Activated CD4-positive, alpha-beta memory T cell treated with anti-CD3 and anti-CD28 coated beads, Interleukin-2, amount 10 ng/mL, durations not matched to agents 7 days and 5 days (primary cell): ENCODE measurements at places on chromosomes 2 and 18.

- no peak for DNase-seq
These were observed 85.9 kb downstream of the FEZ2 start for GRCh38 chr2:36511858-36512603.

- no peak for DNase-seq
These were observed 81.9 kb downstream of the WDSUB1 start for GRCh38 chr2:159204381-159205144.

GRCh38 chr2:229348128-229348527 is 77.0 kb upstream of the PID1 start:
- no peak for DNase-seq

GRCh38 chr2:152127628-152128027 is 28.8 kb upstream of the CACNB4 start:
- DNase-seq = no peak

DNA sequence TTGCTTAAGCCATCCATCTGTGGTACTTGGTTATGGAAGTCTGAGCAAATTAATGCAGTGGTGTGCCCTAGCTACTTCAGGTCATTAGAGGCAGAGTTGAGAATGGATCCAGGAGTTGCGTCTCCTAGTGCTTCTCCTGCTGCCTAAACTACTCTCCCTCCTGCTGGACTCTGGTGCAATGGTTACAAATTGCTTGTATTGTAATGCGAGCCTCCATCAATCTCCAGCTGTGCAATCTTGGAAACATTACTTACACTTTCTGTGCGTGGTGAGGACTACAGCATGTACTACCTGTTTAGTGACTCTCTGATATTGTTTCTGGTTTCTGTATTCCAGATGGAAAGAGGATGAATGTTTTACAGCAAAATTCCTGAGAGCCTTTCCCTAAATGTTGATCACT is 119.0 kb upstream of the CYRIA start:
- no peak for DNase-seq

DNA sequence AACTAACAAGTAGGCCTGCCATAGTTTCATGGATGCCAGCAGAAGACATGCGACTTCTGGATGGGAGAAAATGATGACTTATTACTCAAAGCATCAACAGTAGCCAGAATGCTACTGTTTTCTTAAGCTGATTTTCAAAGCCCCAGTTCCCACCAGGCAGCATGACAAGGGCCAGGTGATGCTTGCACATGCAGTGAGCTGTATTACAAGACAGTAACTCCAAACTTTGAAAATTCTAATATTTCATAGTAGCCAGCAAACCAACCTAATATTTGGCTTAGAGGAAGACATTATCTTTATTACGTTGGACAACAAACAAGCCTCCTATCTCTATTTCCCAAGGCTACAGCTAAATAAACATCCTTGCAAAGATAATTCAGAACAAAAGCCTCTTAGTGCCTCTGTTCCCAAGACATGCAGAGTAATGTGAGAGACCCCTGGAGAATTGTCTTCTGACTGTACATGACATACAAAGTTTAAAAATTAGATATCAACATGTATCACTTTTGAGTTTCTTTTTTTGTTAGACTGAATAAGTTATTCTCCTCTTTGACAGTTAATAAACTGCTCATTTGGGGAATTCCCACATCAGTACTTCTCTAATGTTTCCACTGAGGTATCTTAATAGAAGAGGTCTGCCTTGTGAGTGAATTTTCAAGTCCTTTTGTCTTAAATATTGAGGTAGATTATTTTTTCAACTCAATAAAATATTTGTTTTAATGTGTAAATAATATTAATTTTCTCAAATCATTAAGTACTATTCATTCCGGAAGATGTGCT is 367.6 kb upstream of the CWC22 start:
- no peak for DNase-seq

DNA sequence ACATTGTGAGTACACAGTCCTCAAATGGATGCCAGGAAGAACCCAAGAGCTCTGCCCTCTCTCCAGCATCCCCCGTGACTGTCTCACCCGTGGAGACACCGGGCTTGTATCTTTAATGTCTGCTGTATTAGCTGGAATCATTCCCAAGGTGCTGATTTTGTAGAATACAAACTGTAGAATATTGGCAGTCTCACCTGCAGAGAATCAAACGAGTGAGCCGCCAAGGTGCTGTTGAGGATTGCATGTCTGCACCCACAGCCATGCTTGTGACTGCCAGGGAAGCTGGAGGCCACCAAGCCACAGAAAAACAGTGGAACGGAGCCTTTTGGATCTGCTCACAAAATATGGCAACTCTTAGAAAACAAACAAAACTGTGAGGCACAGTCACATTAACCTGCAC is 37.5 kb downstream of the TMEM18 start:
- no peak for DNase-seq

DNA sequence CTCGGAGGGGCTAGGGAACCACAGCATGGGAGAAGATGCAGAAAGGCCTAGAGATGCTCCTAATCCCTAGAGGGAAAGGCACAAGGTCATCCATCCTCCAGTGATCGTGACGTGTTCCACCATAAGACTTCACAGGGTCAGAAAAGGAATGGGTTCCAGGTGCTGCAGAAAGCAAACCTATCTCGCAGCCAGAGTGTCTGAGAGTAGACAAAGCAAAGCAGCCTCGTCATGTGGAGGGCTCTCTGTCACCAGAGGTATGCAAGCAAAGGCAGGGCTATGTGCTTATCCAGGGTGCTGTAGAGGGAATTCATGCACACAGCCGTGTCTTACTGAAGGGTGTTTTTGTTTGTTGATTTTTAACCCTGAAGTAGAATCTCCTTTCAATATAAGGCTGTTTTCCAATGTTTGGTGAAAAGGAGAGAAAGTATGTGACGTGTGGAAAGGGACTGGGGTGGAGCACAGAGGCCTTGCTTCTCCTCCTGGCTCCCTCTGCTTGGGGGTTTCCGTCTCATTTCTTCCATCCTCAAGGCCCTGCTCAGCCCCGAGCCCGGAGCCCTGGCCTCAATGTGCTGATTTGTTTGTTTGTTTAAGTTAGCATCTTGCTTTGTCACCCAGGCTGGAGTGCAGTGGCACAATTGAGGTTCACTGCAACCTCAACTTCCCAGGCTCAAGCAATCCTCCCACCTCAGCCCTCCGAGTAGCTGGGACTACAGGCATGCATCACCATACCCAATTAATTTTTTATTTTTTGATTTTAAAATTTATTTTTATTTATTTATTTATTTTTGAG is 3.0 kb downstream of the GPR55 start:
- DNase-seq = no peak

DNA sequence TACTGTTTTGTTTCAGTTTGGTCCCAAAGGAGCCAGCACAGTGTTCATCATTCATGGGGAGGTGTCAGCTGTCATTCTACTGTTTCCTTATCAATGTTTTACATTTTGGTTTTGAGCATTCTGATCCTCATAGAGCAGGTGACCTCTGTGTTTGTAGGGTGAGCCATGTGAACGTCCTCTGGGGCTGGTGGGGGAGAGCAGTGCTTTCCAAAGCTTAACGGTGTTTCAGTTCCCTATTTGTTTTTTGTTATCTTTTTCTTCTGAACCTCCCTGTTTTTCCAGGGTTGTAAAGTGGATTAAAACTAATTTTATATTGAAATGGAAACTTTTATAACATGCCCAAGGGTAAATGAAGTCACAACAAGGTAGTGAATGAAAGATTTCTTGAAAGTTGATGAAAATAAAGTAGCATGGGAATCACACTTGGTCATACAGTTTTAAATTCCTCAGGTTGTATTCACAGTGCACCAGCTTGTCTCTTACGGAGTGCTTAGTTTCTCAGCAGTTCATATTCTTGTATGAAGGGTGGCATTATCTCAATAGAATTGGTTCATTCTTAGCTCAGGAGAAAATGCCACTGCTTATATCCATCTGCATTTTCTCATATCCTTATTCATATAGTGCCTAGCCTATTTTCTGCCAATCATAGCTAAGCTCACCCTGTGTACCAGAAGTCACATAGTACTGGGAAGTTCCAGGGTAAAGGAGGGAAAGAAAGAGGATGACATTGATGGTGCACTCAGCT is 54.5 kb downstream of the MAP4K4 start:
- no peak for DNase-seq

DNA sequence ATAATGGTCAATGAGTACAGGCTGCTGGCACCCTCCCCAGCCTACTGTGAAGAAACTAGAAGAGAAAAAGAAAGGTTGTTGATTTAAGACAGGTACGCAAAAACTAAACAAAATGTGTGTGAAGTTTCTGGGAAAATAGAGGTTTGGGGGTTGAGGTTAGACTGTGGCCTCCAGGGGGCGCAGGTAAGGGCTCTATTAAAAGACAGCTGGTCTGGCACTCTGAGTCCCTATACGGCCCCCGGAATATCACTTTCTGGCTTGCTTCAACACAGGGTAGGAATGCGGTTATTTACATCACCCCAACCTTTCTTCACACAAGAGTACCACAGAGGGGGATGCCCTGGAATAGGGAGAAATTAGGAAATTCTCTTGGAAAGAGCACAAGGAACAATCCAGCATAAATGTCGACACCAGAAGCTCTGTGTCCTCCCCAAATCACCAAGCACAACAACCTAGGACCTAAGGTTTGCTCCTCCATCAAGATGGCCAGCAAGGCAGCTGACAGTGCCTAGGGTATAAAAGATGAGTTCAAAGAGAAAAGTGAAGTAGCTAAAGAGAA is 480.8 kb upstream of the KLHL29 start:
- DNase-seq = no peak

DNA sequence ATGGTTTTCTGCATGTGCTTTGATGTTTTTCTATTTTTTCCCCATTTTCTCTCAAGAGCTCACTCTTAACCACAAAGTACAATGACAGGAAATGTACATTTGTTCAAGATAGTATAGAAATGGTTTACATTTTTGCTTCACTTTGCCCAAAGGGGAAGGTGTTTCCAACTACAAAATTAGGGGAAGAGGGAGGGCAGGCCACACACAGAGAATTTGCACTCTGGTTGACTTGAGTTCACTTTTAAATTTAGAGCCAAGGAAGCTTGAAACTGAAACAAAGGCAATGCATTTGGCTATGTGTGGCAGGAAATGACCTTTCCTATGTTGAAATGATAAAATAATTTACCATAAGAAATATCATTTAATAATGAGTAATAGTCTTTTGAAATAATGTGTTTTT is 19.1 kb upstream of the VIT start:
- no peak for DNase-seq

DNA sequence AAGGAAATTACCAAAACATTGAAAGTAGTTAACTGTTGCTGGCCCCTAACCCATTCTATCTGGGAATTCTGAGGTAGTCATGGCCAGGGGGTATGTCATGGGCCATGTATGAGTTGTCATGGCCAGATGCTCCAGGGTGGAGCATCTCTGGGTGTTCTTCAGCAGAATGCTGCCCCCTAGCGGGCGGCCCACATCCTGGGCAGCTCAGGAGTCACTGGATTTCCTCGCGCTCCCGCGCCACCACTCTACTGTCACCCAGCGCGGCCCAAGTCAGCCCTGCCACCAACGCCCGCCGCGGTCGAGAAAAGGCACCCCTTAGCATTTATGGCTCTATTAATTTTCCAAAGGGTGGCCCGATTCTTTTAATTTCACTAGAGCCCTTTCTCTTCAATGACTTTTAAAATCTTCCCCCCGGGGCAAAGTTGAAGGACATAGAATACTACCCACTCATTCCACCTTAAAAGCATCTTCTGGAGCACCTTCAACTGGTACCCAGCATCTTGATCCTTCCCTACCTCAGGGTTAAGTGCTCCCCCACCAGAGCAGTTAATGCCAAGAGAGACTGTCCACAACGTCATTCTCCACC is 41.6 kb downstream of the PKDCC start:
- peak; percentile 82 for DNase-seq

GRCh38 chr2:232421189-232421785 is 14.6 kb downstream of the ALPG start:
- DNase-seq = no peak

DNA sequence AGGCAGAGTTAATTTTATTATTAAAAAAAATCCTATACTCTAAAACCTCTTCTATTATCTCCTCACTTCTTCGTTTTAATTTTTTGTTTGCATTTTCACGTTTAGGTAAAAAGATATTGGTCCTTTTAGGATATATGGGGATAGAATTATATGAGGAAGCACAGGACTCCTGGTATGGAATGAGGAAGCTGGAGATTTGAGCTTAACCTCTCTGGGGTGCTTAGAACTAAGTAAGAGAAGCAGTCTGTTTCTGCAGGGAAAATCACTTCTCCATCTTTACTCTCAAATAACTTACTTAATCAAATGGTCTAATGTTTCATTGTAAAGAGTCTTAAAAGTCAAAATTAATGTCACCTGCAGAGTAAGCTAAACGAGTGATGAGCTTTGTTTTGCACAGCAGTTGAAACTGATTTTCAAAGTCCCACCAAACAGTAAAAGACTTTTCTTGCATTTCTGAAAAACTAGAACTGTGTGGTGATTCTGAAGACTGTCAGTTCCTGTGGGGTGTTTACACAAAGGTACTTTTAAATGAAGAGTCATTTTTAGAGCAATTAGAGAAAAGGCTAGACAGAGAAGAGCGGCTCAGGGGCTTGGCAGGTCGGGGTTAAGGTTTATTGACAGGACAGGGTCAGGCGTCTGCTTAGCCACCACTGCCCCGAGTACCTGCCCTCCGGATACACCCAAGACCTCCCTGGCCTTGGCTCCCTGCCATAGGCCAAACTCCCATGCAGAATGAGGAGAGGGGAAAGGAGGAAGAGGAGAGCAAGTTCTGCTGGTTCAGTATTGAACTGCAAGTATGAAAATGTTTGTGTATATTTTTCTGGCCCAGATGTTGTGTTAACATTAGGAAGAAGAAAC is 21.6 kb downstream of the METAP1D start:
- no peak for DNase-seq
